Keratinocyte (primary cell): ENCODE measurements at places on chromosomes 16 and 17.

DNA sequence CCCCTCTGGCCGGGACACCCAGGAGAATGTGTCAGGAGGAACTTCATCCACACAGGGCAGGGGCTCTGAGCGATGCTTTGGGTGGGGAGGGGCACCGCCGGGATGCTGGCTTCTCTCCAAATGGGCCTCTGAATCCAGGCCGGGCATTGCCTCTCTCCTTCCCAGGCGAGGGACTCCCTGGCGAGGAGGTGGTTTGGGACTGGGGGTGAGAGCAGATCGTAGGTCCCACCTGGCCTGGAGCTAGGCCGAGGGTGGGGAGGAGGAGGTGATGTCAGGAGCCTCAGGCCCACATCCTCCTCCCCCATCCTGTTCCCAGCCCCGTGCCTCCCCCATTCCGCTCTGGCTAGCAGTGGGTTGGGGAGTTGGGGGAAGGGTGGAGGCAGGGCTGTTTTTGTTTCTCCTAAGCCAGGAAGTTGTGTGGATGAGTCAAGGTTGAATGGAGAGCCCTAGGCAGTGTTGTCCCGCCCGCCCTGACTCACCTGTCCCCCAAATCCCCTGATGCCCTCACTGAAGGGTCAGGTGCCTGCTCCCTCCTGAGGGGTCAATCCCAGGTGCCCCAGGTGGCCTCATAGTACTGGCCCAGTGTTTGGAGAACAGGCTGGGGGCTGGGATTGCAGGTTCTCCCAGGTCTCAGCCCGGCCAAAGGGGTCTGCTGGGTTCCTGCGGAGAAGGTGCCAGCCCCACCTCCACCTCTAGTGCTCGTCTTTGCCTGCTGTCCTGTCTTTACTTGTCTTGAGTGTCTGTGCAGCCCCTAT is 2.8 kb downstream of the GRB7 start:
- peaks cover 28% of the 10 kb centered on the region for H3K4me1 ChIP-seq
- H3K27ac ChIP-seq: peak overlapping the region; percentile 96
- H3K27me3 ChIP-seq: no peaks in the 10 kb centered on the region

- no peaks in the 10 kb centered on the region for H3K36me3 ChIP-seq
- H3K4me1 ChIP-seq: peaks cover 8% of the 10 kb centered on the region
- H3K27me3 ChIP-seq: no peaks in the 10 kb centered on the region
- no peak overlapping the region for H3K27ac ChIP-seq
- no peak overlapping the region for H3K4me3 ChIP-seq
- DNase-seq: no peak
Observed at GRCh38 chr17:52120465-52120864, 38.0 kb downstream of the CA10 start.

DNA sequence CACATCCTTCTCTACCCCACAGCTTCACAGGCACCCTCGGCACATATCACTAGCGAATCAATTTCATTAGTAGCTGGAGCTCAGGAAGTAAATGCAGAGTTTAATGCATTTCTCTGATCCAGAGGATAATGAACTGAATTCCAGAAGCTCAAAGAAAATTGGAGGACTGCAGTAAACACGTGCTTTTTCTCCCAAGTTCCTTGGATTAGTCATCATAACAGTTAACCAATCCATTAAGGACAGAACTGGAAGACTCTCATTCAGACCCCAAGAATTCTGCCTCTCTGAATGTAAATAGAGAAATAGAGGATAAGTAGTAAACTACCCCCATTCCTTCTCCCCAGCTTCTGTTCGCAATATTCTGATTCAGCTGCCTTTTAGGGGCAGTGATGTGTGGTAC is 40.7 kb downstream of the DUSP14 start:
- DNase-seq: no peak
- H3K27me3 ChIP-seq: no peaks in the 10 kb centered on the region
- no peaks in the 10 kb centered on the region for H3K4me1 ChIP-seq

GRCh38 chr16:14564861-14565687 is 65.0 kb downstream of the PARN start:
- DNase-seq: no peak
- H3K4me3 ChIP-seq: no peak overlapping the region
- H3K27ac ChIP-seq: peak overlapping the region; percentile 22
- no peaks in the 10 kb centered on the region for H3K27me3 ChIP-seq

- DNase-seq: no peak
- no peaks in the 10 kb centered on the region for H3K36me3 ChIP-seq
- H3K27ac ChIP-seq: no peak overlapping the region
- peaks cover 5% of the 10 kb centered on the region for H3K27me3 ChIP-seq
- no peak overlapping the region for H3K4me3 ChIP-seq
Observed at GRCh38 chr17:58268774-58269556, 11.8 kb downstream of the MPO start.

DNA sequence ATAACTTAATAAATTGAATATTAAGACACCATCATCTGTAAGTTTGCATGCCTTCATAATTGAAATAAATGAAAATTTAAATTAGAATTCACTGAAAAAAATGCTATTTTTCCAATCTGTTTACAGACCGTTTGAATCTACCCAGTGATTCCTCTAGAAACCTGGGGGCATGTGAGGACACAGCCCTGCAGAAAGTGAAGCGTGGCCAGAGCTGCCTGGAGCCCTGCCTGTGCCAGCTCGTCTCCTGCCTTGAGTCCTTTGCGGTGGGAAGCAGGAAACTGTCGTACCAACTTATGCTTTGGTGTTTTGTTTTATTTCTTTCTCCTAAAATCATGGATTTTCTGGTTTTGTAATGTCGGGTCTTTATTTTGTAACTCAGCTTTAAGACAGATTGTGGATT is 67.8 kb upstream of the FA2H start:
- no peak overlapping the region for H3K4me3 ChIP-seq
- no peaks in the 10 kb centered on the region for H3K27me3 ChIP-seq
- no peak for DNase-seq
- H3K4me1 ChIP-seq: peaks cover 4% of the 10 kb centered on the region
- H3K36me3 ChIP-seq: no peaks in the 10 kb centered on the region

GRCh38 chr16:1651094-1651973 is 26.7 kb upstream of the JPT2 start:
- H3K27me3 ChIP-seq: no peaks in the 10 kb centered on the region
- H3K4me3 ChIP-seq: no peak overlapping the region
- H3K4me1 ChIP-seq: peaks cover 1% of the 10 kb centered on the region
- peaks cover 28% of the 10 kb centered on the region for H3K36me3 ChIP-seq
- H3K27ac ChIP-seq: no peak overlapping the region
- no peak for DNase-seq

GRCh38 chr17:62974788-62975187 is 8.8 kb downstream of the TANC2 start:
- DNase-seq: no peak
- H3K27ac ChIP-seq: no peak overlapping the region
- H3K4me3 ChIP-seq: no peak overlapping the region

GRCh38 chr16:3578610-3579551 is 1.7 kb upstream of the NLRC3 start:
- no peak overlapping the region for H3K4me3 ChIP-seq

DNA sequence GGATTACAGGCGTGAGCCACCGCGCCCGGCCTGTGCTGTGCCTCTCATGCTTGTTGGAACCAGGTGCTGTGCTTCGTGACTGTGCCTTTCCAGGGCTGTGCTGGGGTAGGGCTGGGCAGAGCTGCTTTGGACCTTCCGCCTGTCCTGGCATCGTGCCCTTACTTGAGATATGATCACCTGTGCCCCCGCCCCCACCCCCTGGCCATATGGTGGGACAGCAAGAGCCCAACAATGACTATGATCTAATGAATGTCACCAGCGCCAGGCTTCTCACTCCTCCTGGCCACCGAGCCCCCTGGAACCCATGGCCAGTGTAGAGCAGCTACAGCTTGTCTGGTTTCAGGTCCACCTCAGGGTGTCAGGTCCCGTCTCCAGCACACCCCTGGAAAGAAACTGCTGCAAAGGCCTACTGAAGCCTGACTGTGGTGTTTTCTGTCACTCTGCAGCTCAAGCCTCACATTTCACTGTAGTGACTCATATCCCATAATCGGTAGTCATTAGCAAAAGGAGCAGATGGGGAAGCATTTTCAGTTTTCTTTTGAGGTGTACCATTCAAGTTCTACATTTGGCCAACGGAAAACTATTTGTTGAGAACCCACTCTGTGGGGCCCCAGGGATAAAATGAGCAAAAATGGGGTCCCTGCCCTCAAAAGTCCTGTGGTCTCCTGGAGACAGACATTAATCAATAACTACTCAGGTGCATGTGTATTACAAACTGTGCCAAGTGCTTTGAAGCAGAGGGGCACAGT is 22.1 kb downstream of the FCSK start:
- peaks cover 53% of the 10 kb centered on the region for H3K4me1 ChIP-seq
- H3K27ac ChIP-seq: peak overlapping the region; percentile 21
- no peak for DNase-seq

DNA sequence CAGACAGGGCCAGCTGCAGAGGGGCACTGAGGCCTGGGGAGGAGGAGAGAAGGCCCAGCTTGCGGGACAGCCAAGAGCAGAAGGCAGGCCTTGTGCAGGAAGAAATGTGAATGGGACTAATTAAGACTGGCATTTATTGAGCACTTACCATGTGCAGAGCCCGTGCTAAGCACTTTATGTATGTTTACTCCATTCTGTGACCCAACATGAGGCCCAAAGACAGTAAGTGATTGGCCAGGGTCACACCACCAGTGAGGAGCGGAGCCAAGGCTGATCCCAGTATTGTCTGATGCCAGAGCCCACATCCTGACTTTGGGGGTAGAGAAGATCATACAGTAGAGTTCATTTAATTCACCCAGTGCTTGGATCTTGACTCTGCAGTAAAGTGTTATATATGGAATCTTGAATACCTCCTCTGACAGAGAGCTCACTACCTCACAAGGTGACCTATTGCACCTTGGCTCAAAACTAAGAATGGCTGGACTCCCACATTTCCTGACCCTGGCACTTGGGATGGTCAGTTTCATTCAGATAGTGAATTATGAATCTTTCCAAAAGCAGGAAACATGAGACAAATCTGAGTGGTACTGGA is 13.6 kb downstream of the KATNB1 start:
- no peaks in the 10 kb centered on the region for H3K27me3 ChIP-seq
- H3K36me3 ChIP-seq: peaks cover 15% of the 10 kb centered on the region
- no peaks in the 10 kb centered on the region for H3K4me1 ChIP-seq
- no peak for DNase-seq
- no peak overlapping the region for H3K4me3 ChIP-seq
- no peak overlapping the region for H3K27ac ChIP-seq

DNA sequence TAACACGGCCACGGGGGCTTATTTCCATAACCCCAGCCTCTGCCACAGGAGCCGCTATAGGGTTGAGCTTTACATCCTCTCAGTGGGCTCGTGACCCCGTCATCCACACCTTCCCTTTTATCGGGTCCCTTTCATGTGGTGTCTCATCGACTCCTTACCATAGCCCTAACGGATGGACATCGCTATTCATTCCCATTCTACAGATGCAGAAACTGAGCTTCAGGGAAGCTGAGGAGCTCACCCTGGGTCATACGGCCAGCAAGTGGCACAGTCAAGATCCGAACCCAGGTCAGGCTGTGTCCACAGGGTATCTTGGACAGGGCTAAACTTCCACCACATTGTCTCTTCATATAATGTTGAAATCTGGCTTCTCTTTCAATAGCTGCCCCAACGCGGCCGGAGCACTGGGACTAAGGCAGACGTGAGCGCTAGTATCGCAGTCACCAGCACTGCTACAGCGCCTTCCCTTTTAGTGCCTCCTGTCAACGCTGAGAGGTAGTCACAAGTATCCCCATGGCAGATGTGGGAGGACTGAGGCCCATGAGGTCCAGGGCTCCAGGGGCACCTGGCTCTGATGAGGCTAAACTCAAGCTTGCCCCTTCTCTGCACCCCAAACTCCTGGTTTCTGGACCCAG is 50.8 kb downstream of the SOCS1 start:
- H3K4me3 ChIP-seq: no peak overlapping the region
- peaks cover 53% of the 10 kb centered on the region for H3K4me1 ChIP-seq
- DNase-seq: no peak

- peaks cover 21% of the 10 kb centered on the region for H3K27me3 ChIP-seq
- no peak overlapping the region for H3K4me3 ChIP-seq
- no peak overlapping the region for H3K27ac ChIP-seq
- no peaks in the 10 kb centered on the region for H3K36me3 ChIP-seq
Observed at GRCh38 chr16:85094812-85095211, 17.5 kb downstream of the CIBAR2 start.

- peaks cover 23% of the 10 kb centered on the region for H3K4me1 ChIP-seq
- H3K4me3 ChIP-seq: peak overlapping the region; percentile 21
- no peaks in the 10 kb centered on the region for H3K36me3 ChIP-seq
- peak; percentile 75 for DNase-seq
- no peak overlapping the region for H3K27ac ChIP-seq
Observed at GRCh38 chr17:6712058-6712853, 913 bp downstream of the SLC13A5 start.

DNA sequence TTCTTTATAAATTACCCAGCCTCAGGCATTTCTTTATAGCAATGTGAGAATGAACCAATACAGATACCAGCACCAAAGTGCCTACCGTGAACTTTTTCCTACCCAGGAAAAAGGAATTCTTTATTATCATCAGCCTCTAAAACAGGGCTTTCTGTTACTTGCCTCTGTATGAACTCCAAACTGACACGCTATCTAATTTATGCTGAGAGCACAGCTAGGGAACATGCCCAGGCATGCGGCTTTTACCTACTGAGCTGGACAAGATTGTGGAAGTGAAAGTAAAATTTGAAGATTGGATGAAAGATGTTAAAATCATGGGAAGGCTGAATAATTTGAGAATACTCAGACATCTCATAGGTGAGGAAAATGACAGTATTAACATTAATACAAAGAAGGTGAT is 24.4 kb upstream of the ADCY9 start:
- H3K4me3 ChIP-seq: peak overlapping the region; percentile 20
- peak overlapping the region; percentile 73 for H3K27ac ChIP-seq
- no peaks in the 10 kb centered on the region for H3K36me3 ChIP-seq
- peaks cover 26% of the 10 kb centered on the region for H3K4me1 ChIP-seq
- no peaks in the 10 kb centered on the region for H3K27me3 ChIP-seq

DNA sequence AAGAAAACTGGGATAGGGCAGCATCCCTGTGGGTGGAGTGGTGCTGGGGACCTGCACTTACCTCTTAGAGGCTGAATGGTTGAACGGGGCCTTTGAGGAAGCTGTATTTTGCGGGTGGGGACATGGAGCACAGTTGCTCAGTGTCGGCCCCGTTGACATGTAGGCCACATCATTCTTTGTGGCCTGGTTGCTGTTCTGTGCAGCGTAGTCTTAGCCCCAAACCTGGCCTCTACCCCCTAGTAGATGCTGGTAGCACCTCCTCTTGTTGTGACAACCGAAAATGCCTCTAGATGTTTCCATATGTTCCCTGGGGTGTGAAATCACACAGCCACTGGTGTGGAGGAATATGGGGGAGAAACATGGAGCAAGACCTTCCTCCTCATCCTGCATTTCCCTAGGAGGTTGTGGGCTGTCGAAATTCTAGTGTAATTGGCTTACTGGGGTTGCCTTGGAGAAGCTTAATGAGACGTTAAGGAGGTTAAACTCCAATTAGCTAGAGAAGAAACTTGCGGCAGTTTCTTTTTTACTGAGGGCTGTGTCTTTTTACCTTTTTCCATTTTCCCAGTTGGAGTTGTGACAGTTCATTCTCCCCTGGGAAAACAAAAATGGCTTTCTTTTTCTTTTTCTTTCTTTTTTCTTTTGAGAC is 9.4 kb downstream of the ABCC1 start:
- H3K36me3 ChIP-seq: no peaks in the 10 kb centered on the region
- H3K4me3 ChIP-seq: no peak overlapping the region
- H3K27ac ChIP-seq: no peak overlapping the region
- peaks cover 6% of the 10 kb centered on the region for H3K4me1 ChIP-seq

DNA sequence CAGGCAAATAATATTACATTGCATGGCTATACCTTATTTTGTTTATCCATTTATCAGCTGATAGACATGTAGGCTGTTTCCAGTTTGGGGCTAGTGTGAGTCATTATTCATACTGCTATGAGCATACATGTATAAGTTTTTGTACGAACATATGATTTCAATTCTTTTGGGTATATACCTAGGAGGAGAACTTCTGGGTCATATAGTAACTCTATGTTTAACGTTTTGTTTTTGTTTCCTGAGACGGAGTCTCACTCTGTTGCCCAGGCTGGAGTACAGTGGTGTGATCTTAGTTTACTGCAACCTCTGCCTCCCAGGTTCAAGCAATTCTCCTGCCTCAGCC is 2.4 kb upstream of the ITGAL start:
- no peak overlapping the region for H3K27ac ChIP-seq
- no peak overlapping the region for H3K4me3 ChIP-seq
